ENCODE measurements at places on chromosomes 6 and 20. TPM values are rescaled to one million over a fixed set of nuclear protein-coding genes. Genes with fewer than 3 reads are reported as not detected.

GRCh38 chr6:41970436-41970846 lies 28.8 kb upstream of the CCND3 start:
- no peak for DNase-seq

DNA sequence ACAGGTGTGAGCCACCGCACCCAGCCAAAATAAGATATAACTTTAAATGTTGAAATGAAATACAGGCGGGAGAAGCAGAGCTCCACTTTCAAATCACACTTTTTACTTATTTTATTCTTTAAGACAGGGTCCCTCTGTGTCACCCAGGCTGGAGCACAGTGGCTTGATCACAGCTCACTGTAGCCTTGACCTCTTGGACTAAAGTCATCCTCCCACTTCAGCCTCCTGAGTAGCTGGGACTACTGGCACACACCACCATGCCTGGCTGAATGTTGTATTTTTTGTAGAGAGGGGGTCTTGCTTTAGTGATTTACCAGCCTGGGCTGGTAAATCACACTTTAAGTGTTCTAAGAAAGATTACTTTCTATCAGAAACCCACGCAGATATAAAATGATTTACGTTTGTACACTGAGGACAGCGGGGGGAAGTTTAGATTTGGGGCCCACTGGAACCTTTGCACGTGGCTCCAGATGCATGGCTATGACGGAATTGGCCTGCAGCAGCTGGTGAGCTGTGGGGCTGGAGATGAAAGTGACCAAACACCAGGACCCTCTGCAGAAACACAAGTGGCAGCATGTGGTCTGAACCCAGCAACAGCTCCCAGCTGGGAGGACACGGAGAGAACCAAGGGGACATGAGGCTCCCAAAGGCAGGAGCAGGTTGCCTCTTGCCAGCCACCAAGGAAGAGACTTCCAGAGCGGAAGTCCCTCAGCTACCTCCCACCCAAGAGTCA lies 26.4 kb upstream of the TLDC2 start:
- DNase-seq = no peak

GRCh38 chr6:109117346-109118035 lies 22.2 kb downstream of the CEP57L1 start:
- DNase-seq = no peak

DNA sequence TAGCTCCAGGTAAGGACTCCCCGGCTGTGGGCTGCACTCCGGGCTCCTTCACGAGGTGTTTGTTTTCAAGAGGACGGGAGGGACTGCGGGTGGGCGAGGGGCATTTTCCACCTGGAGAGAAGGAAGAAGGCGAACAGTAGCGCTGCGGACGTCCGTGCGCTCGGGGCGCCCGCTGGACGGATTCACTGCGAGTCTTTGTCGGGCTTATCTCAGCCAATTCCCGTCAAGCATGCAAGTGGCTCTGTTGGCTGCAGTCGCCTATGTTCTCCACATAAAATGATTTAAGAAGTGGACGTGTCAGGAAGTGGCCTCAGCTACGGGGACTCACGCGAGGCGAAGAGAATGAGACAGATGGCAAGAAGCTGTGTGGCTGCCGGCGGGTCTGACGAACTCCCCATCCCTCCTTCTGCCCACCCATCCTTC lies 332 bp downstream of the GRIK2 start:
- DNase-seq = peak; percentile 33

Gene HECA
- 5.2 TPM for total RNA-seq

Gene METTL24
- not detected for total RNA-seq
